Activated CD8-positive, alpha-beta memory T cell treated with anti-CD3 and anti-CD28 coated beads for 4 hours (primary cell): ENCODE measurements at places on chromosomes 7 and 10.

GRCh38 chr10:95384011-95384704 lies 93.4 kb upstream of the PDLIM1 start:
- DNase-seq, result no peak

DNA sequence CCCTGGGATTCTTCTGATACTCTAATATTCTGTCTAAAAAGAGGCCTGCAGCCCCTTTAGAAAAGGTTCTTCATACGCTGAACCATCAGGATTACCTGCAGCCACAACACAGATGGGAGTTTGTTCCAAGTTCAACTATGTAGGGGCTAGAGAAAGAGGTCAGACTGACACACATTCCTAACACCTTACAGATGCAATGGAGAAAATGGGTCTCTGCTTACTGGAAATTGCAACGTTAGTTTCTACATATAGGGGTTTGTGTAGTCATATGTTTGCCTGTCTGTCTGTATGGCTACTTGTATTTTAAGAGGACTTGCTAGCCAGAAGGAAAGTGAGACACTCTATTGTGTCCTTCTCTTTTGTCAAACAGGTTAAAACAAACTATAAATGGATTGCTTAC lies 618.5 kb downstream of the INHBA start:
- no peak for DNase-seq

DNA sequence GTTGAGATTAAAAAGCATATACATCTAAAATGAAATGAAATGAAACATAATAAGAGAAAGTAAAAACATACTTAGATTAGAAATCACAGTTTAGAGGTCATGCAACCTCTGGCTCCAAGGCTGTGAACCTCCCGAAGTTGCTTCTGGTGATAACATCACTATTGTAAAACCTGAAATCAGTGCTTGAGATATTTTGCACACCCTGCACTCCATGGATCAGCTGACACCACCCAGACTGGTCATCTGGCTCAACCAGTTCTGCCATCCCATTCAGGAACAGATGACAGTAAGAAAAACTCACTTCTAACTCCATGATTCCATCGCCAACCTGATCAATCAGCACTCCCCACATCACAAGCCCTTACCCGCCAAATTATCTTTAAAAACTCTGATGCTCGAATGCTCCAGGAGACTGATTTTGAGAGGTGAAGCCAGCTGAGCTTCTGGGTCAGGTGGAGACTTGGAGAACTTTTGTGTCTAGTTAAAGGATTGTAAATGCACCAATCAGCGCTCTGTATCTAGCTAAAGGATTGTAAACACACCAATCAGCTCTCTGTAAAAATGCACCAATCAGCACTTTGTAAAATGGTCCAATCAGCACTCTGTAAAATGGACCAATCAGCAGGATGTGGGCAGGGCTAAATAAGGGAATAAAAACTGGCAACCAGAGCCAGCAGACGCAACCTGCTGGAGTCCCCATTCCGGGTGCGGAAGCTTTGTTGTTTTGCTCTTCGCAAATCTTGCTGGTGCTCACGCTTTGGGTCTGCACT lies 162.6 kb upstream of the MAGI2 start:
- DNase-seq, result no peak

- no peak for DNase-seq
Observed at GRCh38 chr10:5163487-5163886, 21.5 kb downstream of the AKR1C8 start.

GRCh38 chr10:27145937-27146336 lies 8.2 kb downstream of the YME1L1 start:
- no peak for DNase-seq

- DNase-seq, result no peak
Observed at GRCh38 chr10:69404786-69405185, 11.9 kb downstream of the TACR2 start.

DNA sequence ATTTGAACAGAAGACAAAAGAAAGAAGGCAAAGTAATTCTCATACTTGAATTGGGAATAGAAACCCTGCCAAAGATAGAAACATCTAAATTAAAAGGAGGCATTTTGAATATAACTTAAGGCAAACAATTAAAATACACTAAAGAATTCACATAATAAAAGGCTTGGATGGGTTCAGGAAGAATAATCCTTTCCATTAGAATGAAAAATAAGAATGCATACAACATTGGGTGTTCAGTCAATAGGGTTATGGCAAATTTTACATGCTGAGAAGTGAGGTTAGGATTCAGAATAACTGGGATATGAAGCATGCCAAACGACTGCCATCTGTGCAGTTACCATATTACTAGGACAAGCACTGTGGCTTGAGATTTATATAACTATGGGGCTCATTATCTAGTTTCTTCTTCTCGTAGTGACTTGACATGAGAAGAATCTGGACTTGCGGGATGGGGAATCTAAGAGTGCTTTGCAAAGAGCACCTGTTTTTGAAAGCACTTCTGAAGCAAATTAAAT lies 326.5 kb downstream of the THSD7A start:
- no peak for DNase-seq

GRCh38 chr7:109284943-109285342 lies 715.3 kb downstream of the DNAJB9 start:
- no peak for DNase-seq
